AG08395 (cell line): ENCODE measurements at places on chromosomes 7 and 10.

- no peak for DNase-seq
Observed at GRCh38 chr7:129958643-129959470, 6.1 kb upstream of the UBE2H start.

GRCh38 chr7:136640977-136641376 is 227.5 kb upstream of the CHRM2 start:
- no peak for DNase-seq

DNA sequence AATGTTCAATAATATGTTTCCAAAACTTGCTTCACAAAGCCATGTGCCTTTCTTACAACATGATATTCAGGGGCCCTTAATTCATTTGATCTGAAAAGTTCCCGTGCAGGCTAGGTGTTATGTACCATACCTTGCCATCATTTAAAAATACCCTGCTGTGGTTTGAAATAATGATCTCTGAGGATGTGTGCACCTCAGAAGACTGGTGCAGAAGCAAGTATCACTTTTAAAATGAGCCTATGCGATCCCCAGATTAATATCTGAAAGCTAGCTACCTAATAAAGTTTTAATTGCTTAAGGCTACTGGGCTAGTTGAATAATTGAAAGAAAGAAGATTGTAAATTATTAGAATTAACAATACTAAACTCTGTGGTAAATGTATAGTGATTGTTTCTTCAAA is 262.4 kb downstream of the CDK14 start:
- DNase-seq, result no peak

GRCh38 chr10:26464632-26465280 is 26.6 kb downstream of the APBB1IP start:
- DNase-seq, result no peak

- no peak for DNase-seq
Observed at GRCh38 chr7:78769481-78770101, 683.9 kb downstream of the MAGI2 start.

DNA sequence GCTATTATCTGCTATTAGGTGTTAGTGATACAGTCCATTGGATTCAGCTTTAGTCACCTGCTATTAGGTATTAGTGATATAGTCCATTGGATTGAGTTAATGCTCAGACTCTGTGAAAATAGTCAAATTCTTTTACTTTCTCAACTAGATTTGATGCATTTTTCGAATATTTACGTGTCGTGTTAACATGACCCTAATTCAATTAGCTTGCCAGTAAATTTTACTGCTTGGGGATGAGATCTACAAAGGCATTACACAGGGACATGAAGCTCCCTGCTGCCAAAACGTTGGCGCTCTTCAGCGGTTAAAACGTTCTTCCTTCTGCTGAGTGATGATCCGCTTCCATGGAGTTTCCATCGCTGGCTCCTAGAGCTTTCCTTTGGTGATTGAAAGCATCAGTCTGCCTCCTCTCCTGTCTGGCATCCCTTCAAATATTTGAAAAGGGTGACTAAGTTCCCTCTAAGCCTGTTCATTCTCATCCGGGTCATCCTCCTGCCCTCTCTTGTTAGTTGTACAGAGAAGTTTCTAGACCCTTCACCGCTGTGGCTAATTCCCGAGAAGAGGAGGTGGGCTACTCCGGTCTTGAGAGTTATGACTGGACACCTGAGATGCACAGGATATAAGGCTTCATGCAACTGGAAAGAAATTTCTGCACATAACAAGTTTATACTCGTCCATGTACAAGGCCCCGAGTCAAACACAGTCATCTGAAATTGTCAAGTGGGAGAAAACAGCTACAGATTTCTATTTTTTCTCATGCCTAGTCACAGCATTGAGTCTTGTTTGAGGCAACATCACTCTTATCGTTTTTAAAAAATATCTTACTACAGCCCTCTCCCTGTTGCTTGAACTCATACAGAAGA is 254.0 kb downstream of the KLF6 start:
- DNase-seq, result no peak

GRCh38 chr7:27532314-27532713 is 130.4 kb downstream of the HIBADH start:
- no peak for DNase-seq

DNA sequence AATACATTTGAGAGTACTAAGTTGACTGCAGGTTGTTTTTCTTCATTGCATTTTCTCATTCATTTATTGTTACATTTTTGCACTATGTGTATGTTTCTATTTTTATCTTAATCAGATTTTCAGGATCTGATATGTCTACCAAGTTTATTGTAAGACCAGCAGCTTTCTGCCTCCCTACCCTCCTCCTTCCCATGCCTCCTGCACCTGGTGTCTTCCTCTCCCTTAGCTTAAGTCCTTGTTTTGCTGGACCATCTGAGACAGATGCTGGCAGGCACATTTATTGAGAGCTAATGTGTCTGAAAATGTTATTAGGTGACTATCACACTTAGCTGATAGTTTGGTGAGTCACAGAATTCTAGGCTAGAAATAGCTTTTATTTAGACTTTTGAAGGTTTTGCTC is 79.6 kb downstream of the ANLN start:
- no peak for DNase-seq

GRCh38 chr7:2781636-2782035 is 62.5 kb downstream of the GNA12 start:
- DNase-seq, result no peak

DNA sequence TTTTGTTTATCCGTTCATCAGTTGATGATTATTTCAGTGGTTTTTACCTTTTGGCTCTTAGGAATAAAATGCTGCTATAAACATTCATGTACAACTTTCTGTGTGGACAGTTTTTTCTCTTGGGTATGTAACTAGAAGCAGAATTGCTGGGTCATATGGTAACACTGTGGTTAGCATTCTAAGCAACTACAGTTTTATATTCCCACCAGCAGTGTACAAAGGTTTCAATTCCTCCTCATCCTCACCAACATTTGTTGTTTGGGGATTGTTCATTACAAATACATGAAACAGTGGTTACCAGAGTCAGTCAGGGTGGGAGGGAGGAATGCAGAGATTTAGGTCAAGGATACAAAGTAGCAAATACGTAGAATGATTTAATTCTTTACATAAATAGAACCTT is 97.0 kb downstream of the NPSR1 start:
- no peak for DNase-seq

DNA sequence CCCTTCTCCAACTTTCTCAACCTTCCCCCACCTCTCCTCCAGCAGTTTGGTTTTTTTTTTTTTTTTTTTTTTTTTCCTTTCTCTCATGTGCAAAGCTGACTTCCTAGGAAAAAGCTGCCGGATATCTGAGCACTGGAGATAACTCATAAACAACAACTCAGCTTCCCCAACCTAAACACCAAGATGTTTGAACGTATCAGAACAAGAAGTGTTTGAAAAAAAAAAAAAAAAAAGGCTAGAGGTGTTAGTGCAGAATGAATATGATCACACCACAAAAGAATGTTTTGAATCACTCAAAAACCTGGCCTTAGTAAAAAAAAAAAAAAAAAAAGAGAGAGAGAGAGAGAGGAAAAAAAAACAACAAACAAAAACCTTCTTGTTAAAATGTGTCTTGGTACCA is 11.2 kb downstream of the GATA3 start:
- peak; percentile 35 for DNase-seq

DNA sequence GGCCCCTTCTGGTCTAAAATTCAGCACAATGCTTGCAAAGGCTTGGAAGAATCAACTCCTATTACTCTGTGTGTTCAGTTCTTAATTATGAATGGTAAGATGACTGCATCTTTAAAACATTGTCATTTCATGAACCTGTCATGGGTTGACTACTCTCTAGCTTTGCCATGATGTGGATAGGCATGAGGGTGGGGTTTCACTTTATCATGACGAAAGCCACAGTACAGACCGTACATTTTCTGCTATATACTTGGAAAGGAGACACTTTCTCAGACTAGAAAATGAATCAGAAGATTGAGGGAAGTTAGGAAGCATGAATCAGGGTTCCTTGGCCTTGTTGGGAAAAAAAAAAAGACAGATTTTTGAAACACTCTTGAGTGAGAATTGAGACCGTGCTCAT is 19.7 kb upstream of the MSRB2 start:
- DNase-seq, result no peak

DNA sequence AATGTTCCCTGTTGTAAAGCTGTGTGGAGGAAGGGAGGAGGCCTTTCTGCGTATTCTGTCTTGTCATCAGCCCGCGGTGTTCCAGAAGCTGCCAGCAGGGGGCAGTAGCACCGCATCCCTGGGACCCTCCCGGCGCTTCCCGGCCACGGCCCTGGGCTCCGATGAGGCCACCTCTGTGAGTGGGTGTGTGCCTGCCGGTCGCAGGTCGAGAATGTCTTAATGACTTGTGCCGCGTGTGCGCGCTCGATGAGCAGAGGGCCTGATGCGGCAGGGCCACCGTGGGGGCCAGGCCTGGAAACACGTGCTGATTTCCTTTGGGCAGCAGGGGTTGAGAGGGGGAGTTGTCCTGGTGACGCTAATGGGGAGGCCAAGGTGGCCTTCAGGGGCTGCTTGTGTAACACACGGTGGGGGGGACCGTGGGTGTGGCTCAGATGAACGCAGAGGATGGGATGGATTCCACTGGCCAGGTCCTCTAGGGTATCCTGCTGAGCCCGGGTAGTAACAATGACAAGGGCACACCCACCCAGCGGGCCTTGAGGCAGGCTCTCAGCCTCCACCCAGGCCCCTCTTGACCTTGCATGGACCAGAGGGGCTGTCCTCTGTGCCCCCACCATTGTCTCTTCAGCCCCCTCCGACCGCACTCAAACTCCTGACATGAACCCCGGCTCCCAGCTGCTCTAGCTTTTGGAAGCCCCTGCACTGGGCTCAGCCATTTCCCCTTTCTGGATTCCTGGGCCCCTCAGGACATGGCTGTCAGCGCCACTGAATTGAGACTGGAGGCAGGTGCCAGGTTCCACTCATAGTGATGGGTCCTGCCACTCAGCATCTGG is 135.9 kb upstream of the PODXL start:
- peak; percentile 64 for DNase-seq

GRCh38 chr7:1939434-1940401 is 269.6 kb downstream of the ELFN1 start:
- no peak for DNase-seq

GRCh38 chr7:7002418-7003062 is 176.5 kb upstream of the CCZ1B start:
- DNase-seq, result no peak

DNA sequence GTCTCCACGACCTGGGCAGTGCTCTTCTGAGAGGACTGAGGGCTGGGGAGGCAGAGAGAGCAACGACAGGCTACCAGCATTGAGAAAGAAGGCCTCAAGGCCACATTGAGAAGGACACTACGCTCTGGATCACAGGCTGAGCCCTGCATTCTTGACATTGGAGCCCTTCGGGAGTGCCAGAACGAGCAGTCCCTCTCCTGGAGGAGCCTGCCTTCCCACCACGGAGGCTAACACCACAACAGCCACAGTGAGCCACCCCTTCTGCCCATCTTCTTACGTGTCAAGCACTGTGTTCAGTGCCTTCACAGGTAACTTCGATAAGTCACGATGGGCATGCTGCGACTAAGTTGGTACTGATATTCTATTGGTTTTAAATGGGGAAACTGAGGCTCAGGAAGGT is 267.8 kb downstream of the RPS24 start:
- DNase-seq, result no peak

GRCh38 chr10:105029286-105029685 is 388.2 kb downstream of the SORCS3 start:
- DNase-seq, result no peak

- no peak for DNase-seq
Observed at GRCh38 chr7:158655931-158656441, 48.6 kb downstream of the NCAPG2 start.

DNA sequence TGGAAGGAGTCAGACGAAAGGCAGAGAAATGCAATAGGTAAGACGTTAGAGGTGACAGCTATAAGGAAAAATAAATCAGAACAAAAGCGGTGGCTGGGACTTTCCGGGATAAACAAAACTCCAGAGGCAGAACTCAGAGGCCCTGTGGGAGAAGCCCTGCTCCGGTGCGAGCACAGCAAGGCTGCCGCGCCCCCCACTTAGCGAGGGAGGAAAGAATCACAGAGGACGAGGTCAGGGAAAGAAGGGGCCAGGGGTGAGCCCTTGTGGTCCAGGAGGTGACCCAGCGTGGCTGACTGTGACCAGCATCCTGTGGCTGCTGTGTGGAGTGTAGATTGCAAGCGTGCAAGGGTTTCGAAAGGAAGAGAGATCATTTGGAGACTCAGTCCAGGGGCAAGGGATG is 591.8 kb upstream of the ADARB2 start:
- DNase-seq, result no peak

GRCh38 chr7:152851326-152851725 is 91.8 kb downstream of the ACTR3B start:
- DNase-seq, result peak; percentile 2

DNA sequence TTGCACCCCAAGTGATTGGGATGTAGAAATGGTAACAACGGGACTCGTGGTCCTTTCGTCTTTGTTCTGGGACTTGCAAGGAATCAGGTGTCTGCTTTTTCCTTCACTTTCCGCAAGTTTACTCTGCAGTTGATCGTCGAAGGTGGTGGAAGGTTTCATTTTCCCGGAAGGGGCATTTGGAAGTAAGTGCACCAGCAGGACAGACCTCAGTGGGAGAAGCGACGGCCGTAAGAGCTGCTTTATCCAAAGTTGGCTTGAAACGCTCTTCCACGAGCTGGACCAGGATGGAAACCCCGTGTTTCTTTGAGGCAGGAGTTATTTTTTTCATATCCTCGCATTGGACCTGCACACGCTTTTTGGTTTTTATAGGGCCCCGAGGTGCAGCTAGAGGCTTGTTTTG is 1.2 kb downstream of the BRI3 start:
- DNase-seq, result no peak

GRCh38 chr7:42208572-42208971 is 28.4 kb downstream of the GLI3 start:
- DNase-seq, result peak; percentile 70

- no peak for DNase-seq
Observed at GRCh38 chr7:883055-884021, 7.0 kb downstream of the GET4 start.

- no peak for DNase-seq
Observed at GRCh38 chr10:114850126-114850525, 28.5 kb downstream of the FHIP2A start.

DNA sequence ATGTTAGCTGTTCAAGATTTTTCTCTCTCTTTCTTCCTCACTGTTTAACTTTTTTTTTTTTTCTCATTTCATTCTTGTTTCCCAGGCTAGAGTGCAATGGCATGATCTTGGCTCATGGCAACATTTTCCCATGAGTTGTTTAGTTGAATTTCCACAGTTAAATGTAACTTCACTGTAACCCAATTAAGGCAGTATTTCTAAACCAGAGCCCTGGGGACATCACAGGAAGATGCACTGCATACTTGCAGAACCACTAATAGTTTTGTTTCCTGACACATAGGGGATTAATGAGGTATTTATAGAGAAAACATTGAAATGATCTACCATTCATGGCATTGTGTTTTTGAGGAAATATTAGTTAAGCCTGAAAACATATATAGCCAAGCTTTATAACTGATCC is 795.6 kb upstream of the GHITM start:
- DNase-seq, result peak; percentile 18
